NCI-H460 (cell line): ENCODE measurements at places on chromosomes 7 and 10.

DNA sequence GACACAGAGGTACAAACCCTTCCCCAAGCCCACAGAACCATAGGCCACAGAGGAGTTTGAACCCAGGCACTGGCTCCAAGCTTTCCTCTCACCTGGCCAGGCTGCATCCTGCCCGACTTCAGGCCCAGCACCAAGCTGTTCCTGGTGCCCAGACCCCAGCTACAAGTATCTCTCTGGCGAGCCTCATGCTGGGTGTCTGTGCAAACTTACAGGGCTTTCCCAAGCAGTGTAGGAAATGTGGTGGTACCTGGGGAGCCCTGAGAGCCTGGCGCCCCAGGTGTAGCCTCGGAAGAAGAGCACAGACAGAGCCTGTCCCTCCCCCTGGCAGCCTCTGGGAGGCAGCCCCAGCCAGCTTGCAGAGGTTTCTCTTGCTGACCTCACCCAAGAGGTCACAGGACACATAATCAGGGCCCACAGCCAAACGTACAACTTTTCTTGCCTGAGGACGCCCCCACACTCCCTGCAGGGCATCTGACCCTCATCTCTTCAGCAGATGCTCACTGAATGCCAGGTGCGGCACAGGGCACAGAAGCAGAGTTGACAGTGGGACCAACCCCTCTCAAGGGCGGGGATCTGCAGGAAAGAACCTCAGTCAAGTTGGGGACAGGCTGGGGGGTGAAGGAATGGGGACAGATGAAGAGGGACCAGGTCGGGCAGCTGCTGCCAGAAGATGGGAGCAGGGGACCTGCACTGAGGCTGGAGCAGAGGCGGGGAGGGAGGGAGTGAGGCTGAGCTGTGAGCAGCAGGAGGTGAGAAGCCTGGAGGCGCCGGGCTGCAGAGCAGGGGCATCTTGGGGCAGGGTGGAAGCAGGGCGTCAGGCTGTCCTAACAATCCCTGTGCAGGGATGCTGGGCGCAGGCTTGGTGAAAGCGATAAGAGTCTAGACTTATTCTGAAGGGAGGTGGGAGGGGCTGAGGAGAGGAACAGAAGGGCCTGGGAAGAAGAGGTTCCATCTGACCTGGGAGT is 16.3 kb upstream of the MYL7 start:
- DNase-seq: no peak

DNA sequence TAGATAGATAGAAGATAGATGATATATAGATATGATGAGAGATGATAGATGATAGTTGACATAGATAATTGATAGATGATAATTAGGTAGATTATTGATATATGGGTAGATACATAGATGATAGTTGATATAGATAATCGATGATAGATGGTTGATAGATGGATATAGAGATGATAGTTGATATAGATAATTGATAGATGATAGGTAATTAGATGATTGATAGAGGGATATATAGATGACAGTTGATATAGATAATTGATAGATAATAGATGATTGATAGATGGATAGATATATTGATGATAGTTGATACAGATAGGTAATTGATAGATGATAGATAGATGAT is 72.3 kb downstream of the PRR15 start:
- DNase-seq: no peak

DNA sequence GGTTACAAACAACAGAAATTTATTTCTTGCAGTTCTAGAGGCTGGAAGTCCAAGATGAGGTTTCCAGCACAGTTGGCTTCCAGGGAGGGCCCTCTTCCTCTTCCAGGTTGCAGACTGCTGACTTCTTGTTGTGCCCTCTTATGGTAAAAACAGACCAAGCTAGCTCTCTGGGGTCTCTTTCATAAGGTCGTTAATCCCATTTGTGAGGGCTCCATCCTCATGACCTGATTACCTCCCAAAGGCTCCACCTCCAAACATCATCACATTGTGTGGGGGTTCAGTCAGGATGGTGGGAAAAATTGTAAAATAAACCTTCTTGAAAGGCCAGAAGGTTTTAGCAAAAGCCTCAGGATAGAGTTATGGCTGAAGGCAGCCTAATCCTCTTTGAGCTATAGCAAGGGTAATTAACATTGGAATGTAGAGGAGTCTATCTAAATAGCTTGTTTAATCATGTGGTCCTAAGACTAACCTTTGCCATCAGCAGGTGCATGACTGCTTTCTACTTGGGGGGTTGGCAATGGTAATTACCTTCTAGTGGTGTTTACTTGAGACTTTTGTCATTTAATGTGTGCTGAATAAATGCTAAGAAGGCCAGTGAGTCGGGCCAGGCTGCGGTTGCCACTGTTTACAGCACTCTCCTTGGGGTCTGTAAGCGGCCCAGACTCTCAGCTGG is 80.8 kb downstream of the PPP1R17 start:
- DNase-seq: no peak

DNA sequence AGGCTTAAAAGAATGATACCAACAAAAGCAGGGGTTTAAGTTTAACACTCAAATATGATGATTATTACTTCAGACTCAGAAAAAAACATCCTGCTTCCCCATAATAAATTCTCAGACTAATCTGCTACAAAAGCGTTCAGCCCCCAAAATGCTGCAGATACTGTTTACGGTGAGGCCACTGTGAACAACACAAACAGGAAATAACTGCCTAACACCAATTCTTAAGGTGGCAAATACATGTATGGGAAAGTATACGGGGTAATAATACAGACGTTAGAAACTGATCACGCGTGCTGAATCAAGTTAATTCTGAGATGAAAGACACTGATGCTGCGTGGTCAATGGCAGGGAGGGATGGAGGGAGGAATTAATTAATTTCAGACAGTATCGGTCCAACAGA is 62.0 kb upstream of the RHEB start:
- DNase-seq: no peak

DNA sequence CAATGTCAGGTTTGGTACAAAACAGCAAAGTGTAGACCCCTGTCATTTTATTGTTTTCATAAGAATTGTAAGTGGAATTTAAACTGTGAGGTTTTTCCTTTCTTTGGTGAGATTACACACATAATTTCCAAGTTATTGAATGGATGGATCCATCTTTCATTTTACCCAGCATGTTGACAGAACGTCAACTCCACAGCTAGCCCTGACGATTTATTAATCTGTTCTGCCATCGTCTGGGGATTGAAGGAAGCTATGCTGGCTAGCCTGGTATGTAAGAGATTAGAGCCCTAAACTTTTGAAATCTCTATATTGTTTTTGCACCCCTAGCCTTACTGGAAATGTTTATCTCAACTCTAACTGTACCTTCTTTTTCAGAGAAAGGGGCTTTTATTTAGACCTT is 8.6 kb downstream of the WNT16 start:
- DNase-seq: peak; percentile 26

DNA sequence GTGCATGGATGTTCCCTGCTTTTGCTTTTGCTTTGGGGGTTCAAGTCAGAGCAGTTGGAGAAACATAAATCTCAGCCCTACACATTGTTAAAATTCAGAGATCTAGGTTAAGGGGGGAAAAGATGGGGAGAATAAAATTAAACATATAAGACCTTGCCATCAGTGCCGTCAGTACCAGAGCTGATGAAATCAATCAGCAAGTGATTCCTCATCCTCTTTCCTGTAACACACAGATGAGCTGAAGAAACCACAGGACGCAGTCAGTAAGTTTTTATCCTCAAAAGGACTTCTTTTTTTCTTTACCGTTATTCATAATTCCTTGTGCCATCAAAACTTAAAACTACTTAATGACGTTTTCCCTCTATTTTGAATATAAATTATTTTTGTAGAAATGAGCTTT is 5.9 kb downstream of the HECW1 start:
- DNase-seq: no peak

DNA sequence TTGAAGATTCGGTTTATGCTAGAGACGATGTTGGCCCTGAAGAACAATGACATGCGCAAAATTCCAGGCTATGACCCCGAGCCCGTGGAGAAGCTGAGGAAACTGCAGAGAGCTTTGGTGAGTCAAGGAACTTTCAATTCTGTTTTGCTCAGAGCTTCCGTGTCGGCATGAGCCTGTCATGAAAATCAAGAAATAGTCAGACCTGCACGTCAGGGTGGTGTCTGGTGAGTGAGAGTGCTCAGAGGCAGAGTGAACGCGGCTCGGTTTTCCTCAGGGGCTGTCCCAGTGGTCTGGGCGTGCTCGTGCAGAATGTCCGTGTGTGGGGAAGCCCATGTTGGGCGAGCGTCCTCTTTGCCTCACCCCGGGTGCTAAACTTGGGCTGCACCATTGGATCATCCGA is 12.6 kb downstream of the NOM1 start:
- no peak for DNase-seq

DNA sequence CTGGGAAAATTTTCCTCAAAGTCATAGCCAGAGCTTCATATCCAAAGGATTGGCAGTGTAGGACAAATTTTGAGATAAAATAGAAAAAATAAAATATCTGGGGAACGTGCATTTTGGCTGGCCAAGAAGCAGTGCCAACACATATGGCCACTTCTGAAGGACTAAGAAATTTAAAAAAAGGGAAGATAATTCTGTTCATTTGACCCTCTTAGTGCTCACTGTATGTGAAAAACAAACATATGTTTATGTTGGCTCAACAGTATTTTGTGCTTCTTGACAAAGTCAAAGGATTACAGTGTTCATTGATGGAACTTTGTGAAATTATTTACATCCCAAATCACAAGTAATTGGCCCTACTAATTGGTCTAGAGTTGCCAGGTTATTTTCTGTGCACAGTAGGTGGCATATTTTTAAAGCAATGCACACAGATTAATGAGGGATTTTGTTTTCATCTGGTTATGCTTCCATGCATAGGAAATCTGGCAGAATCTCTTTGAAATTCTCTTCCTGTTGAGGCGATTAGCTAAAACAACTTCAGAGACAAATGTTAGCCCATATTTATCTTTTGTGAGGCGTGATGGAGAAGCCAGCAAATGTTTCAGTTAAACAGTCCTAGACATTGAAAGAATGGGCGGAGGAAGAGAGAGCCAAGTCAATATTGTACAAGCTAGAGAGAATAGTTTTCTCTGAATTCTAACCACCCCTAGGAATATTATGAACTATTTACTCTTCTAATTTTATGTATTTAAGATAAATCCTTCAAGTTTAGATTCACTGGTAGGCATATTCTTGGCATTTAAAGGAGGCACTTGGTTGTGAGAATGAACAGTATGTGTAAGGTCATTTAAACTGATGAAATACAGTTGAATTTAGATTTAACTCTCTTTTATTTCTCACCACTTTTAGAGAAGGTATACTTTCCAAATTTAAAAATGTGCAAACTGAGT is 237.7 kb upstream of the MBL2 start:
- DNase-seq: no peak

DNA sequence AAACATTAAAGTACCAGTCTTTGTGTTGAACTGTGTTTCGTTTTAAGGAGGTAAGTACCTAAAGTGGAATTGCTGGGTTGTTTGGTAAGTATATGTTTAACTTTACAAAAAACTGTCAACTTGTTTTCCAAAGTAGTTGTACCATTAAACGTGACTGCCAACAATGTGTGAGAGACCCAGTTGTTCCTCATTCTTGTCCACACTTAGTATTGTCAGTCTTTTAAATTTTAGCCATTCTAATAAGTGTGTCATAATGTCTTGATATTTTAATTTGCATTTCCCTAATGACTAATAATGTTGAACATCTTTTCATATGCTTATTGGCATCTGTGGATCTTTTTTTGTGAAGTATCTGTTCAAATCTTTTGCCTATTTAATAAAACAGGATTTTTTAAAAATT is 74.3 kb downstream of the POLL start:
- DNase-seq: no peak

DNA sequence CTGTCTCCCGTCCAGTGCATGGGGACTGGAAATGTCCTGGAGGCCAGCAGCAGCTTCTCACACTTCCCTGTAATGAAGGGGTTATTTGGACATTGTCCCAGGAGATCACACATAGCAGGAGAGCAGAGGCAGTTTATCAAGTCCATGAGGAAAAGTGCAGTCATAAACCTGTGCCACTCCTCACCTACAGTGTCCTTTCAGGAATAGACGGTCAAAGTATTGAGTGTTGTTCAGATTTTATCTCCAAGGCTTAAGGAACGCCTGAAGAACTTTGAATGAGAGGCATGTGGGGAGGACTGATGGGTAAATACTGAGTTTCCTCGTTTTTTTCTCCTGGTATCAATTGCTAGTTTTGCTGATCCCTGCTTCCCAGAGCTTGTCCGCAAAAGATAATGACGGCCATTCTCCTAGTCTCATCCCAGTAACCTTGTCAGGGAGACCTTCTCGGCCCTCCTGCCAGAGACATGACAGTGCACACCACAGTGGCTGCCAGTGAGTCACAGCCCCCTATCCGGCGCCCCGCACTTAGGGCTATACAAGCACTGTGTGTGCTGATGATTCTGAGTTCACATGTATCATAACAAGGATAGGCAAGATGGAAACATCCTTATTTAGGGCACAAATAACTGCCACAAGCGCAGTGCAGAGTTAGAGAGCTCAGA is 495.5 kb upstream of the MGMT start:
- no peak for DNase-seq

DNA sequence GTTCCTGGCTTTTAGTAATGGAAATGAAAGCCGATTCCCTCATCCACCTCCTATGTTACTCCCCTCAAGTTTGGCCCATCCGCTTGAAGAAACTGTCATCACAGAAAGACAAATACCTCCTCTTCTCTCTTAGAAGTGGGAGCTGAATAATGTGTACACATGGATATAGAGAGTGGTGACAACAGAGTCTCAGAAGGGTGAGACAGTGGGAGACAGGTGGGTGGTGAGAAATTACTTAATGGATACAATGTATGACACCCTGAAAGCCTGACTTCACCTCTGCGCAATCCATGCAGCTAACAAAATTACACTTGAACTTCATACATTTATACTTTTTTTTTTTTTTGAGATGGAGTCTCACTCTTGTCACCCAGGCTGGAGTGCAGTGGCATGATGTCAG is 217.5 kb downstream of the SKIDA1 start:
- no peak for DNase-seq

- DNase-seq: no peak
Measured at GRCh38 chr10:60753152-60753551, 25.1 kb upstream of the CDK1 start.

GRCh38 chr7:97446361-97446760 is 285.5 kb upstream of the TAC1 start:
- no peak for DNase-seq

DNA sequence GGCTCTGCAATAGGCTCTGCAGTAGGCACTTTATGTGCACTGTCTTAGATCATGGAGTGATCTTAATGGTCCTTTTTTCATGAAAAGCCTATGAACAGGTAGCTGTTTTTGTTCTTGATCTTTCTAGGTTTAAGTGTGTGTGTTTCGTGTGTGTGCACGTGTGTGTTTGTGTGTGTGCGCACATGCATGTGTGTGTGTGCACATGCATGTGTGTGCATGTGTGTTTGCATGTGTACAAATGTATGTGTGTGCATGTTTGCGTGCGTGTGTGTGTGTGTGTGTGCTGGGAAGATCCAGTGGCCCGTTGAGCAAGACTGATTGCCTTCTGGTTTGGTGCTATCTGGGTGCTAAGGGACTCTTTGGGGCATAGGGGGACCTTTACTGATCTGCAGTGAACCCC is 334.8 kb downstream of the GLRX3 start:
- DNase-seq: no peak
